Stimulated activated CD4-positive, alpha-beta T cell treated with anti-CD3 and anti-CD28 coated beads, Interleukin-1b, Interleukin-23, amount 100 ng/mL, for 48 hours (primary cell): ENCODE measurements at places on chromosomes 5 and 9.

DNA sequence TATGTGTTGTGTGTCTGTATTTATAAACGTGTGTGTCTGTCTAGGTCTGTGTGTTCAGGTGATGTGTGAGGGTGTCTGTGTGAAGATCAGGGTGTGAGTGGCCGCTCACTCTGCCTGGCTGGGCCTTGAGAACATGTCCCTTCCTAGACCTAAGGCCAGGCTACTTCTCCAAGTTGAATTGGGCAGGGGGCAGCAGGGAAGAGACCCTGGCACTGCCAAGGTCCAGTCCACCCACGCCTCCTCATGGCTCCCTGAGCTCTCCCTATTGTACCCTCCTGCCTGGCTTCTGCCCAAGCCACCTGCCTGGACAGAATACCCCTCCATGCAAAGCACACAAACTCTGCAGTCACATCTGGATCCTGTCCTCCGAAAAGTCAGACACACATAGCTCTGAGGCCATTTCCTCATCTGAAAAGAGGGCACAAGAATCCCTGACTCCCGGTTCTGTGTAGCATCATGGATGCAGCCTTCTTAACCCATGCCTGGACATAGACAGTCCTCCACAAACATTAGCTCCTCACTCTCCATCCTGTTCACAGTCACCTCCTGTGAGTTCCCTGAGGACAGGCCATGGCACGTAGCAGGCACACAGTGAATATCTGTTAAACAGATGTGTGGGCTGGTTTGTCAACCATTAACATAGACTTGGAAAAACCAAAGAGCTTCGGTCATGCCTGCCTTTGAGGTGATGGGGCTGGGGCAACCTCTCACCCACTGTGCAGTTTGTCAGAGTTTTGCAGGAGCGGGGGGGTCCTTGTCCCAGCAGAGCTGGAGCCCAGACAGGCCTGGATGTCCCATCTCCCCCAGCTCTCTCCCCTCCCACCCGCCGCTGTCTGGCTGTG lies 167.8 kb upstream of the MVB12B start:
- DNase-seq = no peak

DNA sequence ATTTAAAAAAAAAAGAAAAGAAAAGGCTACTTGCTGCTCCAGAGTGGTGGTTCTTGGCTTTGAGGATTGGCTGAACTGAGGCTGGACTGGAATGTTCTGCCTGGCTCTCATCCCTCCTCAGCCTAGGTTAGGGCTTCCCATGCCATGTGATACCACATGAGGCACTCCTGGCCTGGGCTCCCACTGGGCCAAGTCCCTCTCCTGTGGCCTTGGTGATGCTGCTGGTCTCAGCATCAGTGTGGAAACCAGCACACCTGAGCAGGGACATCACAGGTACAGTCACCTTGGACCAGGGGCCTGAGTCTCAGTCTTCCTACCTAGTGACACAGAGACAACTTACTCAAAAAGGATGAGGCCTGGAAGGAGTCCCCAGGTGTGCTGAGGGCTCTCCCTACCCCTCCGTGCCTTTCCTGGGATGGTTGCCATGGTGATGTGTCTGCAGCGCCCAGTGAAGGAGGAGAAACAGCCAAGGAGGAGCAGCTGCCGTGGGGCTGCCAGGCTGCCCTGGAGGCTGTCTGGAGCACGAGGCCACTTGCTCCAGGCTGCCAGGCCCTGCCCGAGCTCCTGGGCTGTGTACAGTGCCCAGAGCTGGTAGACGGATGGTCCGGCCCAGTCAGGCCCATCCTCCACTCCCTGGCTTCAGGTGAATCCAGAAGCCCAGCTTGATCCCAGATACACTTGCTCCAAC lies 71.0 kb downstream of the WNK2 start:
- DNase-seq = no peak

GRCh38 chr5:138459311-138459933 lies 5.9 kb upstream of the EGR1 start:
- peak; percentile 93 for DNase-seq

DNA sequence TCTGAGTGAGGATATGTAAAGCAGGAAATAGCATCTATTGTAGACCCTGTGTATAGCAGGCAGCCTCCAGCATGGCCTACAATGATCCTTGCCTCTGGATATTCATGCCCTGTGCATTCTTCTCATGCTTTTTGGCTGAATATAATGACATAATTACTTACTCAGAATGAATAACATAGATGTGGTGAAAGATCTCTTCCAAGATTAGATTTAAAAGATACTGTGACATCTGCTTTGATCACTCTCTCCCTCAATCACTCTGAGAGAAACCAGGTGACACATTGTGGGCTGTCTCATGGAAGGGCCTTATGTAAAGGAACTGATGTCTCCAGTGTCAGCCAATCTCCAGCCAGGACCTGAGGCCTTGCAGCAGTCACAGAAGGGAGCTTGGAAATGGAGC lies 376.7 kb downstream of the DNAH5 start:
- no peak for DNase-seq

GRCh38 chr9:91073049-91073810 lies 271.6 kb downstream of the SYK start:
- no peak for DNase-seq

DNA sequence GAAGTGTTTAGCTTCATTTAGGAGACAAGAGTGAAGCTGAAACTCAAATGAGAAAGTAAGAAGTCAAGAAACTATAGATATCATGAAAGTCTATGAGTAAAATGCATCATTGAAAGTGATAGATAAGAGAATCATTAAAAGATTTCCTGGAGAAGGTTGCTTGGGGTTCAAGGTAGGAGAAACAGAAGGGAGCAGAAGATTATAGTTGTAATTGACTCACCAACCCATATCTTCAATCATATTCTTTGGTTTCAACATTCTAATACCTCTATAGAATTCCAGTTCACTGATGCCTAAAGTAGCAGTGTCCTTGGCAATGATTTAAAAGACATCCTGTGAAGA lies 365.7 kb upstream of the RIOK2 start:
- DNase-seq = no peak

DNA sequence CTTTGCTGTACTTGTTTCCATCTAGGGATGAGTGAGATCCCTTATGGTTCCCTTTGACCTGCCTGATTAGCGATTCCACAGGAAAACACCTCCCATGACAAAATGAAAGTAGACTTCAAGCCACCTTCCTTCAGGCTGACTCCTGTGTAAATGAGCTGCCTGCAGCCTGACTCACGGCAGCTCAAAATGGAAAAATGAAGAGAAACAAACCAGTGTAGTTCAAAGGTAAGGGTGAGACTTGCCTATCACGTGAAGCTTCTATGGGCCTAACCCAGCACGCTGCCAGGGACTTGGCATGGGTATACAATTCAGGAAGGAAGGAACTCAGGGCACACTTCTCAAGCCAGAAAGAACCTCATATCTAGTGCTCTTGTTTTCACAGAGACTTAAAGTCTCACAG lies 110.1 kb upstream of the LRRTM2 start:
- DNase-seq = no peak

- no peak for DNase-seq
Observed at GRCh38 chr9:24035816-24036215, 209.8 kb upstream of the ELAVL2 start.

- DNase-seq = no peak
Observed at GRCh38 chr5:100546001-100546400, 10.8 kb downstream of the FAM174A start.

- DNase-seq = no peak
Observed at GRCh38 chr9:10633785-10634184, 21.0 kb upstream of the PTPRD start.

DNA sequence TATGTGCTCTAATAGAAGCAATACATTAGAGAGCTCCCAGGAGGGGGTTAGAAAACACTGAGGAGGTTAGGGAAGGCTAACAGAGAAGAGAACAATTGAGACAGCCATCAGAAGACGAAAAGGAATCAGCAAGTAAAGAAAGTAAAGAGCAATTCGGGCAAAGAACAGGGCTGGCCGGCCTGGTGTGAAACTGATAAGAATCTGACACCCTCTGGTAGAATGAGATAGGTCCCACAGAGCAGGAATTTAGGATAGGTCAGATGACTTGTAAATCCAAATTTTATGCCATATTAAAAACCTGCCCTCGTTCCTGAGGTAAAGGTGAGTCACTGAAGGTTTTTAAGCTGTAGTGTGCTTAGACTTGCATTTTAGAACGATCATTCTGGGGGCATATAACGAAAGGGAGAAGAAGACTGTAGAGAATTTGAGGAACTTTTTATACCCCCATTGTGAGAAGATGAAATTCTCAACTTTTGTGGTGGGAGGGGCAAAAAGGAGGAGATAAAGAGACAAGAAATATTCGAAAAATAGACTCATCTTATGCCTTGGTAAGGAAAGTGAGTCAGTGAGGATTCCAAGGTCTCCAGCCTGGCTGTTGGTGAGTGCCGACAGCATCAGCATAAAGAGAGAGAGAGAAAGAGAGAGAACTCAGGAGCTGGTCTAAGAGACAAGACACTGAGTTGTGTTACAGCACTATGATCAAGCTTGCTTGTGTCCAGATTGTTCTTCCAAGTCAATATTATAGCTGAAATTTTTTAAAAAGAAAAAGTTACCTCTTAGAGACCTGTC lies 51.3 kb downstream of the TMEM167A start:
- no peak for DNase-seq

DNA sequence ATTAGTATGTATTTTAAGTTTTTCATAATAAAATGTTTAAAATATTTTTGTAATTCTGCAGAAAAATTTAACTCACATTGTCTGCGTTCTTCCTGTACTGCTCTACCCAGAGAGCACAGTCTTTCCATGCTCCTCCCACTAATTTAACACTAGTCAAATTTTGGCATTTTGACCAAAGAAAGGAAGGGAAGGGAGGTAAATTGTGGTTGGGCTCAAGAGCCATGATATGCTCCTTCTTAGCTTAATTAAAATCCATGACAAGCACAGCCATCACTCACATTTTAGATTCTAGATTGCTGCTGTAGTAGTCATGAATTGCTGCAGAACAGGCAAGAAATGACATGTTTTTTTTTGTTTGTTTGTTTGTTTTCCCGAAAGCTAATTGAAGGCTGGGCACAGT lies 98.4 kb downstream of the NLN start:
- DNase-seq = no peak

DNA sequence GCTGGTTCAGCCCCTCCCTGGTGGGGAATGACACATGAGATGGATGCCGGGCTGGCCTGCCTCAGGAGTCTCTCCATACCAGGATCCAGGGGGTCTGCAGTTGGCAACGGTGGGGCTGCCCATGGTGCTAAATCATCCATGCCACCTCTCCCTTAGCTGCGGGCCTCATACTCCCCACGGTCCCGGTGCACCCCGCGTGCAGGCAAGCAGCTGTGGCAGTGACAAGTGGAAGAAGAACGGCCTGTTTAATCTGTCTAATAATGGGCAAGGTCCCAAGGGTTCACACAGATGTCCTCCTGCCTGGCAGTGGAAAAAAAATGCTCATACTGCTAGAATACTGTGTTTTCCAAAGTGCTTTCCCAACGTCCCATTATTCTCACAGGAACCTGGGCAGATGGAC lies 196.9 kb upstream of the PANK3 start:
- no peak for DNase-seq

- DNase-seq = no peak
Observed at GRCh38 chr9:33124751-33125381, 42.3 kb downstream of the B4GALT1 start.

DNA sequence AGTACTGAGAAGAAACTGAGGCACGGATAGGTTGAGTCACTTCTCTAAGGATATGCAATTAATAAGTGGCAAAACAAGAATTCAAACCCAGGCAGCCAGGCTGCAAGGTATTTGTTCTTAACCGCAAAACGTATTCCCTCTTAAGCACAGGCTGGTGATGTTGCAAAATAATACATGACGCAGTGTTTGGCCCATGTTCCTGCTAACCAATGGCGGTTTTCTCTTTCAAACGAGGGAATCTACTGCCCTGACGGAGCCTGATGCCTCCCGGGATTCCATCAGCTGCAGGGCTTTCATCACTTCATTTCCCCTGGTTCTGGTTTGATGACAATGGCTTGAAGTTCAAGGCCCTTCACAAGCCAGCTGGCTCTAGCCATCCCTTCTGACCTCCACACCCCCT lies 154.8 kb downstream of the SLIT3 start:
- no peak for DNase-seq

DNA sequence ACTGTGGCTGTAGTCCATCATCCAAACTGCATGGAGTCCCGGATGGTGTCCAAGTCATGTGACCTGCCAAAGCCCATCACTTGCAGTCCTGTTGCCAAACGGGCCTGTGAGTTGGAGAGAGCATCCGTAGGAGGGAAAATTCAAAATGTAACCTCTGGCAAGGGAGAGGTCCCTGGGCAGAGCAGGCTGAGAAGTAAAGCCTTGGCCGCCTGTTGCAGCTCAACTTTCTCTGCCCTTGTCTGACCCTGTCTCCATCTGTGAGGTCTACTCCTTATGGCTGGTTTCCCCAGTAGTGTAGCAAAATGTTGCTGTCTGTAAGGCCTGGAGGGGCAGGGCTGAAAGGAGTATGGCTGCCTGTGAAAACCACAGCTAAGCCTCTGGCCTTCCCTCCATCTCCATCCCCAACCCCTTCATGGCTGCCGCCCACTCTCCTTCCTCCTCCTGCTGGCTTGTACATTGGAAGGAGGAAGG lies 163.5 kb downstream of the SEMA6A start:
- no peak for DNase-seq

- no peak for DNase-seq
Observed at GRCh38 chr5:22460189-22460588, 393.0 kb downstream of the CDH12 start.

GRCh38 chr5:91225848-91226686 lies 157.1 kb downstream of the ARRDC3 start:
- peak; percentile 41 for DNase-seq

DNA sequence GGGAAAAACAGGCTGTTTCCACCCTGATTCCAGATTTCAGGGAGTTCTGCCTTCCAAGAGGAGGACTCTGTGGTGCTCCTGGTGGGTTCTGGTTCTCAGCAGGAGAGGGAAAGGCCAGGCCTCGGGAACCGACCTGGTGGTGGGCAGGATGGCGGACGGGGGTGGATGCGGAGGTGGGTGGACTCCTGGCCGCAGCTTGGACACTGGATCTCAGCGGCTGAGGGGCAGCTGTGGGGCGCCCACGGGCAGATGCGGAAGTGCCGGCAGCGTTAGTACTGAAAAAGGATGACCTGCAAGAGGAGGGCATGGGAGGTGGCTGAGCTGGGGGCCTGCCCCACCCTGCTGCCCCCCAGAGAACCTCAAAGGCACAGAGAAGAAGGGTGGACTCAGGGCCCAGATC lies 24.3 kb downstream of the LHX6 start:
- DNase-seq = no peak
